Right kidney (tissue), 9 donors: ENCODE measurements at places on chromosomes 4 and X.

DNA sequence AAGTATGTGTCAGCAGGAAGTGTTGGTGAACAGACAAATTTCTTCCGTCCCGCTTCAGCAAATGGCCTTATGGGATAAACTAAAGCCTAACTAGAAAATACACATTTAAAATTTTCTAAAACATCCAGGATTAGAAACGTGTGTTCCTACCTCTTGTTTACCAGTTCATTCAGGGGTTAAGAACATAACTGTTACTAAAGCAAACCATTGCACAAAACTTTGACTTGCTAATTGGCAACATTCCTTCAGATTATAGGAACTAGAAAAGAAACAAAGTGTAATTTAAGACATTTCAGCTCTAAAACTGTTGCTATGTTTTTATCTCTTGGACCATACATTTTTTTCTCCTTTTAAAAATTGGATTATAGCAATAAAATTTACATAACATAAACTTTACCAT is 39.5 kb upstream of the CXCL13 start:
- no peak for DNase-seq

DNA sequence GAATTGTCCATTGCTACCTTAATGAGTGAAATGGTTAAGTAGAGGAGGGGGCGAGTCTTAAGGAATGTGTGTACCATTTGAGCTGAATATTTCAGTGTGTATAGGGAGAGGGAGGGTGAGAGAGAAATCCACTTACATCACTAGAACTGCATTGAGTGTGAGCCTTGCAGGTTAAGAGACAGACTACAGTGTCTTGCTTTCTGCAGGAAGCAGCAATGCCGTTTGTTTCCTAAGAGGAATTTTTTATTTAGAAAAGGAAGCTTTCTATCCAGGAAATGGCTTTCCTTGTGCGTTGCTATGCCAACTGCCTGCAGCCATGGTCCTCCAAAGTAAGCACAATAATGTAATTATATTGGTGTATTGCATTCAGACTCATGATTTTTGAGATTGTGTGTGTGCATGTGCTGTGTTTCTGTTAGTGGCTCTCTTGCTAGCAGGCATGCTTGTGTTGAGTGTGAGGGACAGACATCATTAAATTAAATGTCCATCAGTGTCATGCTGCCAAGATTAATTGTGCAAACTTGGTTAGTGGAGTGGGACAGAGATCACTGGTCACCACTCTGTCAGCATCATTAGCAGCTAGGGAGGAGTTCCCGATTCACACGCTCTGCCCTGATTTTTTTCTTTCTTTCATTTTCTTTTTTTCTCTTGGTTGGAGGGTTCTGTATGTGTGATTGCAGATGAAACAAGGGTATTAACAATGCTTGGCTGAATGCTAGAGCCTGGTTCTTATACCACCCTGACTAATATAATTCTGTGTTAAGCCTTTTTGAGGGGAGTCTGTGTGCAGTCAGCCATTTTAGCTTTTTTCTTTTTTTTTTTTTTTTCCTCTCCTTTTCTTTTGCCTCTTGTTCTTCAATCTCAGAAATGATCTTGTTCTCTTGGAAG is 164.3 kb downstream of the RAPGEF2 start:
- peak; percentile 30 for DNase-seq

DNA sequence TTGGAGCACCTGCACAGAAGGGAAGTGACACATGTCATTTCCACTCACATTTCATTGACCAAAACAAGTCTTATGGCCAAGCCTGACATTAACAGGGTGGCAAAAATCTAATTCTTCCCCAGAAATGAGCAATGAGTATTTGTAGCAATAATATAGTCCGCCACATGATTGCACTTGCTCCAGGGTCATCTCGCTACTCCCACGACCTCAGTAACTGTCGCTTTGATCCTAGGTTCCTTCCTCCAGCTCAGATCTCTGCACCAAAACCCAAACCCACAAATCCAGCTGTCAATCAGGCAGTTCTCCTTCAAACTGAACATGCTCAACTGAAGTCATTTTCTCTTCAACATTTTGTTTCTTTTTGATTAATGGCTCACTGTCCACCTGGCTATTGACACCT is 25.2 kb upstream of the PTTG2 start:
- no peak for DNase-seq

DNA sequence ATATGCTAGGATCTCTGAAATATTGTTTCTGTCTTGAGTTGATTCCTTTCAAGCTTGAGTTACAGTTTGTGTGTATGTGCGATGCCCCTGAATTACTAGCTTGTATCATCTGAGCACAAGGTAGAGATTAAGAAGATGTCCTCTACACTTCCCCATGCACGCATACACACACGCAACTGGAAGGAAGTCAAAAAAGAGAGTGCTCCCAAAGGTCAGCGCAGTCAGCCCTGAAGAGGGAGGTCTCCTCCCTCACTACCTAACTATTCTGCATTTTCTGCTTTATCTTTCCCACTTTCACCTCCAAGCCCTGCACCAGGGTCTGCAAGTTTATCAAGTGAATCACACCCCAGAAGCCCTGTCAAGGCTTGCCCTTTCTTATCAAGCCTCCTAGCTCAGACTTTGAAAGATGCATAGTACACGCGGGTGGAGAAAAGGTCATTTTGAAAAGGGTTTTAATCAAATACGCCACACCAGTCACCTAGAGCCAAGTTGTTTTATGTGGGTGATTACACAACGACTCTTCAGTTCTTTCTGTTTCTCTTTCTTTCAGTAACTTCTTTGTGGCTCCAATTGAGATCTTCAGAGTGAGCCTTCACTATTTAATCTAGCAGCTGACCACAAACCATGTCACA is 127.7 kb downstream of the ASB9 start:
- DNase-seq: no peak

- DNase-seq: no peak
These were observed 15.0 kb upstream of the TMEM144 start for GRCh38 chr4:158195297-158195696.

- no peak for DNase-seq
These were observed 2.0 kb upstream of the AP1S2 start for GRCh38 chrX:15856636-15857035.

DNA sequence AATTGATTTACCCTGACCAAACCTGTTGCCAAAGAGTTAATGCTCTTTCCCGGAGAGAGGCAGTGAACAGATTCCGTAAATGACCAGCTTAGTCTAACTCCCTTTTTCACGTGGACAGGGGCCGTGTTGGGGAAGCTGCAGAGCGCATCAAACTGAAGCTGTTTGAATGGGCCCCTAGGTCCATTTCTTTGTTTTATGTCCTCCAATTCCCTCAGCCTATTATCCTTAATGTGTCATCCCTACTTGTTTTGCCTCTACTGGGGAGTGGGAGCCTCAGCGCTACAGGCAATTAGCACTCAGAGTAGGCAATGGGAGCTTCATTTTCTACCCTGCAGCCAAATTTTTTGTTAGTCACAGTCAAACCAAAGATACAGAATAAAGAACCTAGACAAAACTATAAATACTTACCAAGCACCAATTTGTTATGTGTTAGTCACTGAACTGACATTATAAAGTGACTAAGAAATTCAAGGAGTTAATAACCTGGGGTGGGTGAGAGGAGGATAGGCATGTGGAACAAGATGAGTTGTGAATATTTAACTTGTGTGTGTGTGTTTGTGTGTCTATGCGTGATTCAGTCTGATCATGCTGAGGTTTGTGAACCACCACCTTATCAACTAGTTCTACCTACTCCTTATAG is 417.4 kb downstream of the PACRGL start:
- no peak for DNase-seq

- peak; percentile 97 for DNase-seq
These were observed at the start of gene TMEM131L for GRCh38 chr4:153466081-153466948. TSS of gene TMEM131L (plus strand) at chr4:153466360. CDS start at chr4:153466398, 38 bp downstream.

GRCh38 chr4:111475001-111475400 is 670.3 kb upstream of the FAM241A start:
- no peak for DNase-seq

- no peak for DNase-seq
These were observed 260.4 kb downstream of the PPARGC1A start for GRCh38 chr4:23629421-23629820.

GRCh38 chrX:94830717-94831116 is 1156.7 kb downstream of the FAM133A start:
- DNase-seq: no peak

- no peak for DNase-seq
These were observed 59.7 kb downstream of the HADH start for GRCh38 chr4:108049406-108049805.

DNA sequence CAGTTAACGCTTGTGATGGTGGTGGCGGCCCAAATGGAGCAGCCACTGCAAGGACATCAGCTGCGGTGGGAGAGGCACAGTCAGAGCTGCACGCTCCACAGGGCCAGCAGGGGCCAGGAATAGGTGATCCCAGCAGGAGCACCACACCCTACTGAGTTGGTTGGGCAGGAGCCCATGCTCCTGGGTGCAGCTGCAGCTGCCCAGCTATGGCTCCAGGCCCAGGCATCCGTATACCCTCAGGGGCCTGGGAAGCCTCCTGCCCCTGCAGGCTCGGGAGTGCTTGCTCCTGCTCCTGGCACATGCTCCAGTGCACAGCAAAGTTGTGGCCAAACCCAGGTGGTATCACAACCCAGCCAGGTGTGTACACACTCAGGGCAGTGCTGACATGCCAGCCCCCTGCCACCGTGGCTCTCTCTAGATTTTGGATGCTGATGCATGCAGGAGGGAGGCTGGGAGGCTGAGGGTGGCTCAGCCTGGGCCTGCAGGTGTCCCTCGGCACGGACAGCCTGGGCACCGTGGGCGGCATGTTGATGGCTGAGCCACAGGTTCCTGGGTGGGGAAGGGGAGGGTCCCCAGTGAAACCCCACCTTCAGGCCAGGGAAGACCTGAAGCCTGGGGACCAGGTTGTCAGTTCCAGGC is 150.2 kb downstream of the CXXC4 start:
- no peak for DNase-seq

DNA sequence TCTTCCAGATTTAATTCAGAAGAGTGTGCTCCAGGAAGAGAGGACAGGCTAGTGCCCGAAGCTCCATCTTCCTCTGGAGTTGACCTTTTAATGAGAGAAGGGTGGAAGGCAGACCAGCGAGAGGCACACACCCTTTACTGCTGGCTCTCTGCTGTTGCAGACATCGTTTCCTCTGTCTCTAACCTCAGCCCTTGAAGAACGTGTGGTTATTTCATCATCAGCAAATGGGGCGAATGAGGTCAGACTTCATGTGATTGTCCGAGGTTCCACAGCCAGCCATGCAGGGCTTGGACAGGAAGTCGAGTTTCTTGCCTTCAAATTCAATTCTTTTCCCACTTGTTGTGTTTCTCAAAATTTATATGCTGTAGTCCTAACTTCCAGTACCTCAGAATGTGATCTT is 155.2 kb upstream of the MSX1 start:
- no peak for DNase-seq

- DNase-seq: no peak
These were observed 294.1 kb upstream of the SFRP2 start for GRCh38 chr4:154082760-154083535.

DNA sequence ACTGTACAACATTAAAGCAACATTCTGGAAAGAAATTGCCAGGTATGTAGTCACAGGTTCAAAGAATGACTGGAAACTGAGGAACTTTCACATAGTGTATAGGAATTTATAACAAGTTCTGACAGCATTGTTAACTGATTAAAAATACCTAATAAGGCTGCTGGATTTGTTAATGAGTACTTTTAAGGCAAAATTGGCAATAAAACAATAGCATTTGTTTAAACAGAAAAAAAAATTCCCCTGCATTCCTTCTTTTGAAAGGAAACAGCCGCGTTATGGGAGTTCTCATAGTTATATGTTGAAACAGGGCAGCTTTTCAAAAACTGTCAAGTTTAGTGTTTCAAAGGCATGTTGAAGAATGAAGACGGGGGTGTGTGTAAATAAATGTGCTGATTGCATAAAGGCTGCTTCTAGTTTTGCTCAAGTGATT is 282.5 kb upstream of the FAT1 start:
- peak; percentile 17 for DNase-seq

DNA sequence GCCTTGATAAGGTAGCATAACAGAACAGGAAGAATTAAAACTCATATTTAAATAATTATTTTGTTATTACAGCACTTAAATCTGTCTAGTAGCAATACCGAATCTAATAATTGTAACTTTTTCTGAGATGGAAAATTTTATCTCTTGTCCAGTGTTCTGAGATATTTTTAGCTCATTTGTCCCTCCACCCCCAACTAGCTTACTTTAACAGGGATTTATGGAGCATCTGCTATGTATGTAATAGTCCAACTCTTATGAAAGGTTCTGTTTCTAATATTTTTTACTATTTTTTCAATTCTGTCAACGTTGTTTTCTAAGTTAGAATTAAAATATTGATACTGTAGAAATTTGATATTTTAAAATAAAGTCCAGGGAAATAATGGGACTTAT is 38.2 kb upstream of the NUDT6 start:
- no peak for DNase-seq

DNA sequence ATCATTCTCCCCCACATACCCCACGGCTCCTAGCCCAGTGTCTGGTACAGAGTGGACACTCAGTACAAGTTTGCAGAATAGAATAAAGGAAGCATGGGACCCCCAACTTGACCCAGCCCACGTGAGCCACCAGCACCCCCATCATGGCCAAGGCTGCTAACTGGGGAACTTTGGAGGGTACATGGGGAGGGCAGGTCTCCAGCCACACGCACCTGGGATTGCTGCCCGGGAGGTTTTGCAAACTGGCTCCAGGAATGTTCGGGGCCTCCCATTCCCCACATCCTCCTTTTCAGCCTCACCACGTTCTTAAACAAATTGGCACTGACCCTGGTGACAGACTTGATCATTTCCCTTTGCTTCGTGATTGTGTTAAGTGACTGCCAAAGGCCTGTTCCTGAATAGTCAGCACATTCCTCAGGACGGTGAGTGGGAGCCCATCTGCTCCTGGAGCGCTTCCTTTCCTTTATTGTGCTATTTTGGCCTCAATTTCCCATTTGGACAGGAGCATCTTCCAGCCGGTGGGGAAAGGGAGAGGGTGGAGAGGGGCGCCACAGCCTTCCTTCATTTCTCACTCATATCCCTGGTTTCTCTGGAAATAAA is 18.7 kb upstream of the XPNPEP2 start:
- no peak for DNase-seq

DNA sequence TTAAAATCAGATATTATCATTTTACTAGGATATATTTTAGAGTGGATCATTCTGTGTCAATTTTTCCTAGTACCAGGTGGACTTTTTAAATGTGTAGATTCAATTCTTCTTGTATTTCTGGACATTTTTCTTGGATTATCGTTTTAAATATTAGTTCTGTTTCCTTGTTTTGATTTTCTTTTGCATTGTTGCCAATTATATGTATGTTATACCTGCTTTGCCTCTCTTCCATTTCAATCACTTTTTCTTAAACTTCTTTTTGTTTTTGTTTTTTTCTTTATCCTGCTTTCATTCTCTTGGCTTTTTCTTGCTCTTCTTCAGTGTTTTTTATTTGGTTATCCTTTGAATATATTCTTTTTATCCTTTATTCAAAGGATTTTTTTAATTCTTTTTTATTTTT is 141.0 kb downstream of the STOX2 start:
- DNase-seq: no peak
